Fibroblast of skin of back (primary cell): ENCODE measurements at places on chromosomes 6 and 20.

- DNase-seq, result peak; percentile 57
Observed at GRCh38 chr20:53672484-53673129, 79.0 kb upstream of the ZNF217 start.

DNA sequence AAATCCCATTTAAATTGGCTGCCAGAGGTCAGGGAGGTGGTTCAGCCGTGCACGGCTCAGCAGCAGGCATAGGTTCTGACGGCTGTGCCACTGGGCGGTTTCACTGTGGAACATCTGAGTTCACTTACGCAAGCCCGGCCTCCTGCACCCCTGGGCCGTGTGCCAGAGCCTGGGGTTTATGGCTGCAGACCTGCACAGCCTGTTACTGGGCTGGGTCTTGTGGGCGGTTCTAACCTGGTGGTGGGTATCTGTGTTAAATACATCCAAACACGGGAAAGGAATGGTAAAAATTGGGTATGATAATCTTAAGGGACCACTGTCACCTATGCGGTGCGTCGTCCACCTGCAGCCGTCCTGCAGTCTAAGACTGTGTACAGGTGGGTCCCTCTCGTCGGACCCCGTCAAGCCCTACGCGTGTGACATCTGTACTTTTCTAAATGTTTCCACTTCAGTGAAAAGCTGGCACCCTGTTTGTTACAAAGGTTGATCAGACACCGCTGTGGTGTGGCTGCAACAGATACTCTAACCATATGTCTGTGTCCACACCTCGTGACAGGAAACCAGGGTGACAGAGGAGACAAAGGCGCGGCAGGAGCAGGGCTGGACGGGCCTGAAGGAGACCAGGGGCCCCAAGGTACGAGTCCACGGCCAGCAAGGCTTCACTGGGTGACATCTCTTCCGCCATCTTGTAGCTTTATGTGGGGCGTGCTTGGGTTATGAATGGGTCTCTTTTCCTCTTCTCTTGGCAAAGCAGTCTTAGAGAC, 21.5 kb downstream of the COL9A3 start:
- no peak for DNase-seq

DNA sequence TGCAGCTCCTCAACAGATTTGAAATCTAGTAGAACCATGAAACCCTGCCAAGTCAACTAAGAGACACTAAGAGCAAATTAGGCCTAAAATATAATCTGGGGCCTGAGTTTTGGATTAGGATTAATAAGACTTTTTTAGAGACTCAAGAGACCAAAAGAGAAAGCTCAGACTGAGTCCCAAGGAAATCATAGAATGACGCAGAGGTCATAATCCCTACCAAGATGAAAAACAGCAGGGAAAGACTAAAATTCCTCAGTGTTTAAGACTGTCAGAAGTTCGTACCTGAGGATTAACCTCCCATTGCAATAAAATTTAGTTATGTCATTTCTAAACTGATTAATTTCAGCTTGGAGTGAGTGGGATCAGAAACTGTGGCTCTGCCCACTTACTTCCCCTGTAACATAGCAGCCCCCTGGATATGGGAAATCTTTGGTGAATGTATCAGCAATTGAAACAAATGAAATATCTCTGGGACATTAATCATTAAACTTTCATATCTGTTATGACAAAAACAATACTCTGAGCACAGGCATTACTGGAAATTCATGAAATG, 200.3 kb downstream of the EDN1 start:
- DNase-seq, result no peak

DNA sequence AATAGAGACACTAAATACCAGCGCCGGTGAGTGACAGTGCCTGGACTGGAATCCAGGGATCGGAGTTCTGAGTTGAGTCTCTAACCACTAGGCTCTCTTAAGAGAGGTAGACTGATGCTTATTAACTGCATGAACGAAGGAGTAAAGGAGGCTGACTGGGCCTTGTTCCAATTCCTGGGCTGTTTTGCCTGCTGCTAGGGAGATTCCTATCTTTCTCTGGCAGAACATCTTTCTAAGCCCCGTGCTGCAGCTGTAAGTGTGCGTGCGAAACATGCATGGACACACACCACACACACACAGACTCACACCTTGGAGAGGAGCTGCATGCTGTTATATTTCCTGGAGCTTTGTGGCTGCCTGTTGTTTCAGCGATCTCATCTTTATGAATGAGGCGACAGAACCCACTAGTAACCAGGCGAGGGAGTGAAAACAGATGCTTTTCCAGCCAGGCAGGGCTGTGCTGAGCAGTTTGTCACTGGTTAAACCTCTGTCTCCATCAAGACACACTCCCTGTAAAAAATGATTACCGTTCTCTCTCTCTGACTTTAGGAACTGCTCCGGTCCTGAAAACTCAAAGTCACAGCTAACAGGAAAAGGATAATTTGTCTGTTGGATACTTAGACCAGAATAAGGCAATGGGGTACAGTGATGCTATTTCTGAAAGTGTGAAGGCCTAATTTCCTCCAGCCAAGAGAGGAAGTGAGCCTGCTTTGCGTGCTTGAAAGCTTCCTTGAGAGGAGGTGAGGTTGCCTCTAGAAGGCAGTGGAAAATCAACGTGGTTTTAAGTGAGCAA, 157.4 kb upstream of the ZNF217 start:
- DNase-seq, result peak; percentile 77

- DNase-seq, result no peak
Observed at GRCh38 chr6:13172291-13172690, 156.0 kb downstream of the TBC1D7 start.

DNA sequence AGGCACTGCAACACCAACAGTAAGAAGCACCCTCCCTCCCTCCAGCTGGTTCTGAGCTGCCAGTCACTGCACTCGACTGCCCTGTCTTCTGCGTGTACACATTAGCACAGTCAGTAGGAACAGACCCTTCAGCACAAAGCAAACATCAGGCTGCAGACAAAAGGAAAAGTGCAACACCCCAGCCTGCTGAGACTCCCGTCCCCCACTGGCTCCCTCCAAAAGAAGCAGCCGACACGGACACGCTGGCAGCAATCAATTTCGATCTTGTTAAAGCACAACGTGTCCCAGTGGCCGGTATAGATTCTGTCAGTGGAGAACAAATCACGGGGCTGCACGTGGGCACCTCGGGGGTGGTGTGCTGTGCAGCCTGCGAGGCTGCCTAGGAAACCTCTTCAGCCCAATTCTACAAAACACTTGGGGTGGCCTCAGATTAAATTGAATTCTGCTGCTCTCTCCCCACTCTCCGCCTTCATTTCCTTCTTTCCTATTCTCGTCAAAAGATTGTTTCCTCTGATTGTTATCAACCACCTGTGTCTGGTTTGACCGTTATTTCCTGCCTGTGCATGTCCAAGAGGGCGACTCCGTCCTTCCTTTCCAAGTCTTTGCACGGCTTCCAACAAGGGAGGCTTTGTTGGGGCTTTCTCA, 38.7 kb downstream of the TRAF3IP2 start:
- no peak for DNase-seq

- DNase-seq, result no peak
Observed at GRCh38 chr6:10964684-10965083, 77.8 kb downstream of the SYCP2L start.

GRCh38 chr20:46027245-46027853, 1.7 kb upstream of the SLC12A5 start:
- peak; percentile 67 for DNase-seq

- DNase-seq, result no peak
Observed at GRCh38 chr6:3726421-3726820, 25.1 kb downstream of the PXDC1 start.

GRCh38 chr6:111952821-111953540, 79.7 kb upstream of the FYN start:
- peak; percentile 32 for DNase-seq

DNA sequence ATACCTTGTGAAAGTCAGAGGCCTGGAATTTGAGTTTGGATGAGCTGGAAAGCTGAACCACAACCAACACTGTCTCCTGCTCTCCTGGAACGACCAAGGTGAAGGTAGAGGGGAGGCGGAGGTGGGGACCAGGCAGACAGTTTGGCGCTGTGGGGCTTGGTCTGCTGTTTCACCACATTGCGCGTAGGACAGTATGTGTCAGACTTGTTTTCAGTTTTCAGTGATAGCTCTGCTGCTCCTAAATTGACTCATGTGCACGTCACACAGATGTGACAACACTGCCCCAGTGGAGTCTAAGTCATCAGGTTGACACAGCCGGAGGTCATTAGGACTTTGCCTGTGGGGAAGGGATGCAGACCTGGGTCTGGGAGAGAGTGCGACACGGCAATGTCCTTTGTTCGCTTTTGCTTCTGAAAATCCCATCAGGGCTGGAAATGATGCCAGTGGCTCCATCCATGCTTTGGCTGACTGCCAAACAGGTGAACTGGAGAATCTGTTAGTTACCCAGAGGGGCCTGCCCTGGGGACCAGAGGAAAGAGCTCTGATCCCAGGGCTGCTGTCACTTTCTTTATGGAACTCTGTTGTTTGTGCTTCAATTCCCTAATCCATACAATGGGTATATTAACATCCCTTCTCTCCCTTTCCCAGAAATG, 255.5 kb downstream of the CDC5L start:
- DNase-seq, result peak; percentile 57

- no peak for DNase-seq
Observed at GRCh38 chr6:166381381-166381732, 1.4 kb downstream of the MPC1 start.

DNA sequence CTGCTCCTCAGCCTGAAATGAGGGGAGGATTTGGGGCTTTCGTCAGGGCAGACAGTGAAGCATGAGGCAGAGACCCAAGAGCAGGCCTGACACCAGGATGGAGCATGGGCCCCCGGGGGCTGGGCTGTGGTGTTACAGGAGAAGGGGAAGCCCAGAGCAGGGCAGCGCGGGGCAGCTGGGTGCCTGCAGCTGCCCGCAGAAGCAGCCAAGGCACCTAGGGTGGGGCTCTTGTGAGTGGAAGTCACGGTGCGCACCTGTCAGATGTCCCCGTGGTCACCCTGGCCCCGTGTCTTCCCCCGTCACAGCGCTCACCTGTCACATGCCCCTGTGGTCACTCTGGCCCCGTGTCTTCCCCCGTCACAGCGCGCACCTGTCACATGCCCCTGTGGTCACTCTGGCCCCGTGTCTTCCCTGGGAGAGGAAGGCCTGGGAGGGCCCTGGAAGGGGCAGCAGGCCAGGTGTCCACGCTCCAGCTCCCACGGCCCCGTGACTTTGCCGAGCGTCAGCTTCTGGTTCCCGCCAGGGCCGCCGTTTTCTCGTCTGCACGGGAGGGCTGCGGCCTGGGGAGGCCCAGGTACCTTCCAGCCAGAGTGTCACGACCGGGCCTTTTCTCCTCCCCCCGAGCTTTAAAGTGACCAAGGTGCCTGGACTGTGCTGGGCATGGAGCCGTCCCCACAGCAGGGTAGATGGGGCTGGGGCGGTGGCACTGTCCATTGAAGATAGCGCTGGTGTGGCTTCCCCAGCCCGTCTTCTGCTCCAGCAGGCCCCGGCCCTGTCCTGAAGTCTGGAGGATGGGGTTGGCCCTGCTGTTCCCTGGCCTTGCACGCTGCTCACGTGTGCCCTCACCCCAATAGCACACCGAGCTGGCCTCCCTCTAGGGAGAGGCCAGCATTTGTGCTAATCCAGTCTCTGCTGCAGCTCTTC, 9.4 kb downstream of the ARFGAP1 start:
- no peak for DNase-seq

DNA sequence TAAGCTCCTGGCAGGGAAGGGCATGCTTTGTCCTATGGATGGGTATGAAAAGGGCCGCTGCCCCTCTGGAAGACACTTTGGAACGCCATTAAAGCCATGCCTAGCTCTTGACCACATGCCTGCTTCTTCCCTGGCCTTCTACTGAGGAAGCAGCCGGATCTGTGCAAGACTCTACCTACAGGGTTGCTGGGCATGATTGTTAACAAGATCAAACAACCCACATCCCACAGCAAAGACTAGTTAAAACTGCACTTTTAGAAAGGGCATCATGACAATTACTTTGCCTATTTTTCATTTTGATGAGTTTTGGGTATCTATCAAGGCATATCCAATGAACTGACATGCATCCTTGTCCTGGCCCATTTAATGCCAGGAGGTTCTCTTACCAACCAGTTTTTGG, 25.5 kb downstream of the NSFL1C start:
- DNase-seq, result no peak

- DNase-seq, result no peak
Observed at GRCh38 chr20:53948383-53949318, 121.7 kb downstream of the BCAS1 start.
